KBM-7 (cell line): ENCODE measurements at places on chromosomes 1 and 21.

GRCh38 chr1:161940866-161941591 lies 82.6 kb downstream of the OLFML2B start:
- no peak for DNase-seq

- DNase-seq: peak; percentile 3
Measured at GRCh38 chr1:189220750-189221149, 1256.9 kb downstream of the BRINP3 start.

DNA sequence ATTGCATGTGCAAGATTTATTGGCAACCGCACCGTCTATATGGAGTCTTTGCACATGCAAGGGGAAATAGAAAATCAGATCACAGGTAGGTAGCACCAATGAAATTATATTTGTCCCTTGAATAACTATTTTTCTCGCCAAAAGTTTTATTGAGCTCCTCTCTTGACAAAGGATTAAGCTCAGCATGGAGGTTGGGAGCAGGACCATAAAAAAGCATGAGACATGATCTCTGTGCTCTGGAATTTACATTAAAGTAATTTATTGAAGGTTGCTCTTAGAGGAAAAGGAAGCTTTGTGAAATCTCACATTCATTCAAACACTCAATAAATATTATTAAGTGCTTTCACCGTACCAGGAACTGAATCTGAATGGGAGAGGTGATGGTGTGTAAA lies 66.0 kb upstream of the UBE2U start:
- DNase-seq: no peak

DNA sequence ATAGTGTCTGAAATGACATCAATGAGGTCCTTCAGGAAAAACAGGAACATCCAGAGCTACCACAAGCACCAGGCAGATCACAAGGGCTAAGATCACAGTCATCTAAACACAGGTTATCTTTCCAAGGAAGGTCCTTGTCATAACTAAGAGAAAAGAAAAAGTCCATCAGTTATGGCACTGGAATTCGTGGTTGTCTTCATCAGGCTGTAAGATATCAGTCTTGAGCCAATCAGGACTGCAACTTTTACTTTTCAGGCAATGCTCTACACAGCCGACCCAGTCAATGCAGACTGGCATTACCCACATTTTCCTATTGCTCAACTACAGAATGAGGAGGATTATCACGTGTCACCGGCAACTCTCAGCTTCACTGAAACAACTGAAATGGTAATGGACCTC lies 26.4 kb downstream of the SORT1 start:
- DNase-seq: peak; percentile 50

DNA sequence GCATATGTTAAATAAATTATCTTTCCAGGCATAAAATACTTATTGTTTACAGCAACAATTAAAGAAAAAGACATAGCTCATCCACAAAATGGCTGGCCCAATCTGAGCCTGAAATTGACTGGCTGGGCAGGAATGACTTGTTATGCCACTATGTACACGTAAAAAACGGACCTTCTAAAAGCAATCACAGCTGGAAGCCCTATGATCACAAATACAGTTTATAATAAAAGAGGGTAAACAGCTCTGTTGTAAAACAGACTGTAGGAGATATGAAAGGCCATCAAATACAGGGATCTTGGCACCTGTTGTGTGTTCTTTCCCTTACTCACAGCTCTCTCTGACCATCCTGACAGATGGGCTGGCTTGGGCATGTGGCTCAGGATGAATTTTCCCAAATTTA lies 70.5 kb upstream of the DMRTA2 start:
- DNase-seq: no peak

GRCh38 chr1:204448344-204448964 lies 36.8 kb upstream of the PPP1R15B start:
- DNase-seq: peak; percentile 57

DNA sequence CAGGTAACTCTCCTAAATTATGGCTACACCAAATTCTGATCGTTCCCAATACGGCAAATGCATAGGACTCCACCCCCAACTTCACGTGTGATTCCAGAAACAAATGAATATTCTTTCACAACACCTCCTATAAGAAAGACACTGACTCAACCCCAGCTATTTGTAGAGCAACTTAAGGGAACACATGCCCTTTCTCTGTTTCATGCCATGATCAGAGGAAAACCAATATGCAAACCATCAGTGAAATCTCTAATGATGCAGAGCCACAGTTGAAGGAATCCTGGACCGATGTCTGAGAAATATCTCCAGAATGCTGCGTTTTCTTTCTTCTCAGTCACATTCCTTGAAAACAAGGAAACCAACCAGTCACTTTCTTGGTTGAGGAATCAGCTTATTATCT lies 164.2 kb upstream of the PTBP2 start:
- DNase-seq: no peak

GRCh38 chr1:227576189-227576588 lies 12.8 kb downstream of the ZNF678 start:
- DNase-seq: no peak

DNA sequence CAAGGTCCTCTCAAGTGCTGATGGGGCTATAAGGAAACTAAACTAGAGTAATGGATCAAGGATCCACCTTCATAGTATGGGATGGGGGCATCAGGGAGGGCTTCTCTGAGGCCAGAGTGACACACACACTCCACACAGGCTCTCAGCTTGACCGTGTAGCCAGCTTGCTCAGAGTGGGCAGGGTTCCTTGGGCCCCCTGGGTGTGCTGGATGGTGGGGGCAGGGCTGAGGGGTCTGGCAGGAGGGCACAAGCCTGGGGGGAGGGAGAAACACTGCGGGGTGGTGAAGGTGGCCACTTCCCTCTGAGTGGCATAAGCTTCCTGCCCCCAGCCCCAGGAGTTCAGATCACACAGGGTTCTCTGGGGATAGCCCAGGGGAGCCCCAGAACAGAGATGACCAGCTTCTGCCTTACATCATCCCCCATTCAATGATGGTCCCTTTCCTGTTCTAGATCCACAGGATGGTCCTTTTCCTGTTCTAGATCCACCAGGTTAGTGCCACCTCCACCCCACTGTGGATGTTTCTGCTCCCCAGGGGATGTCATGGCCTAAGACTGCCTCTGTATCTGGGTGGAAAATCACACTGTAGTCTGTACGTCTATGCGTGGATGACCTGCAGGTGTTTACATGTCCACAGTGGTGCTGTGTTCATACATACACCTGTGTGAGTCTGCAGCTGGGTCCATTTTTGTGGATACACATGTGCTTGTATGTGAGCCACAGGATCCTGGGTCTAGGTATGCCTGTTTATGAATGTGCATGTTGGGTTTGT lies 525.0 kb downstream of the PTPRU start:
- DNase-seq: no peak

GRCh38 chr1:82317671-82318070 lies 516.9 kb downstream of the ADGRL2 start:
- DNase-seq: no peak

GRCh38 chr1:220748089-220748934 lies at the start of gene MTARC2:
TSS of gene MTARC2 (plus strand) at chr1:220748322. CDS start at chr1:220748532, 210 bp downstream.
- no peak for DNase-seq

GRCh38 chr1:172360511-172360910 lies 60.0 kb upstream of the C1orf105 start:
- DNase-seq: no peak

DNA sequence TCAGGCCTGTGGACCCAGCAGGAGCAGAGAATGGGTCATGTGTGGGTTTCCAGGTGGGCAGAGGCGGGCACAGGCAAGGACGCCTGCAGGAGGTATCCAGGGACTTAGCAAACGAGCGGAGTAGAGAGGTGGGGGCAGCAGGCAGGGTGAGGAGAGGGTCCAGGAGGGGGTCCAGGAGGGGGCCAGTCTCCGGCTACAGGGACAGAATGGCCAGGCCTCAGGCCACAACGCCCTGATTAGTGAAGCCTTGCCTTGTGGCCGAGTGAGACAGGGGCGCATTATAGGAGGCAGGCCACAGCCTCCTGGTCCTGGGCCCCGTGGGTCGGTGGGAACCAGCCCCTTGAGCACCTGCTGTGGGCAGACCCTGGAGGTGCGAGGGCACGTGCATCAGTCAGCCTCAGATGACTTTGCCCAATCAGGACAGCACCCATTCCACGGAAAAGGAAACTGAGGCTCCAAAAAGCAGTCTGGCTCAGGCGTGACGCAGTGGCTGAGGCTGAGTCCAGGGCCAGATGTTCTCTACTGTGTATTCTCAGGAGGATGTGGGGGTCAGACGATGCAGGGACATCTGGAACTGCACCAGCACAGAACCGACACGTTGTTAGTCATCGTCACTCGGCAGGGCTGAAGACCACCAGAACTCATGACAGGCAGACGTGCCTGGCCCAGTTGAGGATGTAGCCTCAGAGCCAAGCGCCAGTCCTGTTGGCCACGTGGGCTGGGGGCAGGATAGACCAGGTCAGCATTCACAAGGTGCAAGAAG lies 113.7 kb downstream of the CRYAA start:
- no peak for DNase-seq

DNA sequence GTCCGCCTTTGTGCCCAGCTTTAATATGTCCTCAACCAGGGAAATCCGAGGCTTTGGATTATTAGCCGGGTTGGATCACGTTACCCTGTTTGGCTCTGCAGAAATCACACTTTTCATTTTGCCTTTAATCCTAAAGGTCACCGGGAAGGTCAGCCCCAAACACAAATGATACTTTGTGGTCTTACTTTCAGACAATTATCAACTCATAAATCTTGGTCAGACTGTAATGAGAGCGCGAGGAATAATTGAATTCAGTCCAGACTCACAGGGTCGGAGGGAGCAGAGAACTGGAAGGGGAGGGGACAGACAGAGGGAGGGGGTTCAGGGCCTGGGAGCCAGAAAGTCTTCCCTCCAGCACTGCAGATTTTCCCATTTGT lies 91.7 kb upstream of the NFIA start:
- no peak for DNase-seq

GRCh38 chr1:215082532-215083382 lies at the start of gene KCNK2:
TSS of gene KCNK2 (plus strand) at chr1:215082737. CDS start at chr1:215083386, 649 bp downstream.
- DNase-seq: no peak

- no peak for DNase-seq
Measured at GRCh38 chr21:26847002-26847401, 1.8 kb upstream of the ADAMTS1 start.

GRCh38 chr1:244654108-244655038 lies 1.4 kb downstream of the DESI2 start:
- peak; percentile 23 for DNase-seq

- peak; percentile 73 for DNase-seq
Measured at GRCh38 chr1:198788561-198789064, 149.8 kb downstream of the PTPRC start.

DNA sequence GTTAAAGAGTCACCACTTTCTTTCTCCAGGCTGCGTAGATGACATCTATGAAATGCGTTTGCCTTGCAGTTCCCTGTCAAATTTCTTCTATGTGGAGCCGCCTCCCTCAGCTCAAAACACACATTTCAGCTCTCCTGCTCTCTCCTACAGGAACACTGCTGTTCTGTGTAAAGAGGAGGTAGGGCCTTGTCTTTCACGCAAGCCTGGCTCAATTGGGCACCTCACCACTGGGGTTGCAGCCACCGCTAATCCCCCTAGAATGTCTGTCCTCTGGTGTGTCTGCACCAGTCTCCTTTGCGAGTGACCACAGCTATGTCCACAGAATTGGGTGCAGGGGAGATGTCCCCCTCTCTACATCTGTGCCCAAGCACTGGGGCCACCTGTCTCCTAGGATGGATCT lies 31.8 kb upstream of the CFHR4 start:
- no peak for DNase-seq

GRCh38 chr1:235077163-235077540 lies 51.5 kb downstream of the TOMM20 start:
- DNase-seq: peak; percentile 73

- DNase-seq: no peak
Measured at GRCh38 chr1:8113262-8114220, 87.4 kb upstream of the ERRFI1 start.

- no peak for DNase-seq
Measured at GRCh38 chr1:198490224-198490623, 50.3 kb downstream of the ATP6V1G3 start.

DNA sequence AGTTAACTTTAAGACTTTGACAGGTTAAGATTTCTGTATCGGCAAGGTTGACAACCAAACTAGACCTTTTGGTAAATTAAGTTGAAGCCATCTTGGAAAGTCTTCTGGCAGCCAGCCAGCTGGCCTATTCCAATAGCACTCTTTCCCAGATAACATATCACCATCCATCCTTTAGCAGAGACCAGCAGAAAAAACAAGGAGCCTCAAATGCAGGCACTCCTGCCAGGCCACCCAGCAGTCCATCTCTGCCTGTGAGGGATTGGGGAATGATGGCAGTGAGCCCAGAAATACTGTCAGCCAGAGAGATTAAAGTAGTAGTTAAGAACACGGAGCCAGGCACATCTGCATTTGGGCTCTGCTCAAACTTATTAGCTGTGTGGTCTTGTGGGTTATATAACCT lies 19.4 kb downstream of the ZBTB40 start:
- DNase-seq: no peak

GRCh38 chr1:221837896-221838295 lies 96.0 kb upstream of the DUSP10 start:
- no peak for DNase-seq

- no peak for DNase-seq
Measured at GRCh38 chr1:192861860-192862259, 53.0 kb downstream of the RGS2 start.

DNA sequence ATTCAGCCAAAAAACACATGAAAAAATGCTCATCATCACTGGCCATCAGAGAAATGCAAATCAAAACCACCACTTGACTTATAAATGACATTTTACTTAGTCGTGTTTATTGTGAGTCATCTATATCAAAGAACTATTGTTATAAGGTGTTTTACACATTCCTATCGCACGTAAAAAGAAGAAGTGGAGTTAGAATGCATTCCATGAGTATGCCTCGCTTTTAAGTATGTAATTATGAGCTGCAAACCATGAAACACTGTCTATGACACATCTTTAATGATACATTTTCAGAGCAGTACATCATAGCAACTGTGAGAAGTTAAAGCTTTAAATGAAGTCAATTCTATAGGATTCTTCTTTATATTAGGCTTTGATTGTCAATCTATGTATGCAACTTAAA lies 614.3 kb upstream of the ADAMTS5 start:
- no peak for DNase-seq

- no peak for DNase-seq
Measured at GRCh38 chr1:96882096-96882495, 160.5 kb downstream of the PTBP2 start.

DNA sequence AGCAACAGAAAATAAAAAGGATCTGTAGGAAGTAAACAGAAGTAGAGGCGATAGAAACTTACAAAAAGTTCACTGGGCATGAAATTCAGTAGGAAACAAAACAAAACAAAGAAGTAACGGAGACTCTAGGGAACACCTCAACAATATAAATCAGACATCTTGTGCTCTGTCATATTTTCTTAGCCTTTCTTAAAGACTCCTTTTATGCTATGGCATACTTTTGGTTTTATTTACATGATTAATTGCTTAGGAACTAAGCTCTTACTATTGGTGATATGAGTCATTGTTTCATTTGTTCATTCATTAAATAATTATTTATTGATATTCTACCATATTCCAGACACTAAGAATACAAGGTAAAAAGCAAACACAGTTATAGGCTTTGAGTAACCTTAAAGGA lies 126.6 kb downstream of the KCNT2 start:
- DNase-seq: no peak
